Forelimb muscle (tissue), 1 donor: ENCODE measurements at places on chromosomes 4 and X.

GRCh38 chrX:69104756-69105434 is 60.4 kb downstream of the PJA1 start:
- no peak for DNase-seq

DNA sequence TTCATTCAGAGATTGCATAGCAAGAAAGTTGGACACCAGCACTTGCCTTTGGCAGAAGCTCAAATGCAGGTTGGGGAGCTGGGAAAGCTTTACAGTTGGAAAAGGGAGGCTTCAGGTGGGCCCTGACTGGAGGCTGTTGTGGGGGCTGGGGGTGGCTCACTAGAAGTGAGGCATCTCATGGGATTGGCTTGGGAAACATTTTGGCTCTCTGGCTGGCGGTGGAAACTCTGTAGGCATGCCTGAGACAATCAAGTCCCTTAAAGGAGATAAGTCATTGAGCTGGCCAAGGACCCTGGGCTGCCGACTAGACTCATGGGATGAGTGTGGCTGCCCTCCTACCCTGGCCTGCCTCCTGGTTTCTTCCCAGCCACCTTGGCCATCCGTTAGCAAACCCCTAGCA is 31.4 kb upstream of the STS start:
- no peak for DNase-seq

DNA sequence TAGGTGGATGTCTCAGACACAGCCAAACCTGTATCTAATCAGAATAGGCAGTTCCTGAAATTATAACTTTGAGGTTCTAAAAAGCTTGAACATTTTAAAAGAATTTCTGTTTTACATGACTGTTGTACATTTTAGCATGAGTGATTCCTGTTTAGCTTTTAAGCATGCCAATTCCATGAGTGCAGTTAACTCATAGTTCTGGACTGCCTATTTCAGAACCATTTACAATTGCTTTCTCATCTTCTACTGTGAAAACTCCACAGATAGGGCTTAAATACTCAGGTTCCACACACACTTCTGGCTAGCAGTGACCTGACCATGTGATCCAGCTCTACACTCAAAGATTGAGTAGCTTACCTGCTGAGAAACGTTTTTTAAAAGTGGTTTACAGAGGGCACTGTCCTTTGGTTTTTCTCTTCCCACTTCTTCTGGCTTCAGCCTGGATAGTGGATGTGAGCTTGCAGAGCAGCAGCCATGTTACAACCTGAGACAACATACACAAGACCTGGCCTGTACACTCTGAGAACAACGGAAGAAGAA is 280.8 kb downstream of the ANKRD50 start:
- no peak for DNase-seq

DNA sequence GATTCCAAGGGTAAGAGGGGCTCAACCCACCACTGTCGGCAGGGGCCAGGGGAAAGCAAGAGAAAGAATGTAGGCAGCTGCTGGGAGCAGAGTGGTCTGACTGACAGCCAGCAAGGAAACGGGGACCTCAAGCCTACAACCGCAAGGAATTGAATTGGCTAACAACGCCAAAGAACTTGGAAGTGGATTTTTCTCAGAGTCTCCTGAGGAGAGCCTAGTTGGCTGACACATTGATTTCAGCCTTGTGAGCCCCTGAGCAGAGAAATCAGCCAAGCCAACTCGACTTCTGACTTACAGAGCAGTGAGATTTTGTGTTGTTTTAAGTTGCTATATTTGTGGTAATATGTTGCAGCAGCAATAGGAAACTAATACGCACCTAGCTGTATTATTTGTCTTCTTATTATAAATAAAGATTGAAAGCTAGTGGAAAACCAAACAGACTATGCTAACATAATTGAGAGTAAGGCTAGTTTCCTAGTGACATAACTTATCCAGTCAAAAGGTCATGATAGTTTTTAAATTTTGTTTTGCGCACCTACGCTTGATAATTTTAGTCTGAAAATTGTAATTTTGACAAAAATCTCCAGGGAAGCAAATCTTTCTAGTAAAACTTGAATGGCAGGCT is 145.8 kb upstream of the HCCS start:
- no peak for DNase-seq

- no peak for DNase-seq
These were observed 168.9 kb downstream of the AMELX start for GRCh38 chrX:11462136-11462535.

DNA sequence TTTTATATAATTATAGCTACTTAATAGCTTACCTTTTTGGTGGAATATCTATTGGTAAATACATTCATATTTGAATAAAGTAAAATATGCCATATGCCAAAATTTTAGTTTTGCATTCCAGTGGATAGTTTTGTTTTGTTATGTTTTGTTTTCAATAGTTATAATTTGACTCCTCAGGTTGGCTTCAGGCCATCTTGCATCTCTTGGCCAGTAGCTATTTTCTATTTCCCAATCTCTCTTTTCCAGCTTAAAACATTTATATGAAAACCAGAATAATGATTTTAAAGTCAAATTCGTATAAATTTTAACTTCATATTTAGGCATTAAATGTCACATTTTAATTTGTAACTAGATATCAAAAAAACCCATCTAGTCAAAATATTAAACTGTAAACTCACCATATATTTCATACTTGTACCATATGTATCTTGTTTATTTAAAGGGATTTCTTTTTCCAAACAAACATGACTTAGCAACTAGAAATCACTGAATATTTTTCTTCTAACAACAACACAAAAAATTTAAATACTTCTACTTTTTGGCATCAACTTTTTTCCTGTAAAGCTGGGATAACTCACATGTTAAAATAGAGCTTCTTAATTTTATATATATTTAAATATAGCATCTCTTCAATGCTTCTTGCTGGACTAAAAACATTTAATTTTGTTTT is 1209.6 kb downstream of the PCDH7 start:
- peak; percentile 28 for DNase-seq

- DNase-seq: no peak
These were observed 991.9 kb downstream of the NLGN4X start for GRCh38 chrX:5236749-5237148.

DNA sequence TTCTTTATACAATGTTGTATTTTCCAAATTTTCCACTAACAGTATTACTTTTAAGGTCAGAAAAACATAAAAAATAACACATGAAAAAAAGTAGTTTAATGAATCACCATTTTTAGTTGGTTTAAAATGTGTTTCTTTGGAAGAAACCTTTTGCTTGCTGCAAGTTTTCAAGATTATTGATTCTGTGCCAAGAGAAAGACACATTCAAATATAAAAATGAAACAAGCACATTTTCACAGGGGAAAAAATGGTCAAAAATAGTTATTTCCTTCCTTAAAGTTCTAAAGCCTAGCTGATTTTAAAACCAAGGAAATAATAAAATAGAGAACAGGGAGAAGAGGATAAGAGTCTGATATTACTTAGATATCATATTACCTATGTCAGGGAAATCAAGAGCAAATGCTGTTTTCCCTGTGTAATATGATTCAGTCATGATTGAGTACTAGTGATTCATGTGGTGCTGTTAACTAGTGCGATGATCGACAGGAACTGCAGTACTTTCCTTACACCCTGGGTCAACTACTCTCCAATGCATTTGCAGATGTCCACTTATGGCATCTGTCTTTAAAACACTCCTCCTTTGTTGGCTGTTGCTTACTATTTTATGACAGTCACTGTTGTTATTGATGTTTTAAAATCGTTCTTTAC is 103.8 kb downstream of the CAMK2D start:
- no peak for DNase-seq

DNA sequence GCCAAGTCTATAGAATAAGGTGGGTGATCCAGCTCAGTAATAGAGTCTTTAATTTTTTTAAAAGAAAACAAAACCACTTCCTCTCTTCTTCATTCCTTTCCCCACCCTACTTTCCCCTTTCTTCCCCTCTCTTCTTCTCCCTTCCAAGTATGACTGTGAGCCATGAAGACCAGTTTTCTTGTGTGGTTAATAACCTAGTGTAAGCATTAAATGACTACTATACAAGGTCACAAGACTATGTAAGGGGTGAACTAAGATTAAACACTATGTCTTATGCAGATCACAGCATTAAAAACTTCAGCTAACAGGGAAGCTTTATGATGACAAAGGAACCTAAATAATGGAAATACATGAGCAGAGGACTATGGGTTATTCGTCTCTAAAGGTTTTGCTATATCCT is 135.4 kb downstream of the GUCY2F start:
- DNase-seq: no peak

DNA sequence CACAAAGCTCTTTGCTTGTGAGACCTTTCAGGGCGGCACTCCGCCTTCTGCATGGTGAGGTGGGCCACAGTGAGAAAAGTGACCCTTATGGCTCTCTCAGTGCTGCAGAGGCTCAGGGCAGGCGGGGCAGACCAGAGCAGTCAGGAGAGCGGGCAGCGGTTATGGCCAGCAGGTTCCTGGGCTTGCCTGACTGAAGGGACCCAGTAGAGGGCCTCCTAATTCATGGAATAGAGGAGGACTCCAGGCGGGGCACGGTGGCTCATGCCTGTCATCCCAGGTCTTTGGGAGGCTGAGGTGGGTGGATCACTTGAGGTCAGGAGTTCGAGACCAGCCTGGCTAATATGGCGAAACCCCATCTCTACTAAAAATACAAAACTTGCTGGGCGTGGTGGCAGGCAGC is 91.4 kb downstream of the CLNK start:
- DNase-seq: no peak

GRCh38 chr4:158667651-158668198 is 4.0 kb downstream of the C4orf46 start:
- DNase-seq: no peak

- DNase-seq: no peak
These were observed 99.9 kb upstream of the RAPGEF2 start for GRCh38 chr4:159002950-159003349.

- DNase-seq: no peak
These were observed 146.8 kb upstream of the USP9X start for GRCh38 chrX:40938423-40938822.

DNA sequence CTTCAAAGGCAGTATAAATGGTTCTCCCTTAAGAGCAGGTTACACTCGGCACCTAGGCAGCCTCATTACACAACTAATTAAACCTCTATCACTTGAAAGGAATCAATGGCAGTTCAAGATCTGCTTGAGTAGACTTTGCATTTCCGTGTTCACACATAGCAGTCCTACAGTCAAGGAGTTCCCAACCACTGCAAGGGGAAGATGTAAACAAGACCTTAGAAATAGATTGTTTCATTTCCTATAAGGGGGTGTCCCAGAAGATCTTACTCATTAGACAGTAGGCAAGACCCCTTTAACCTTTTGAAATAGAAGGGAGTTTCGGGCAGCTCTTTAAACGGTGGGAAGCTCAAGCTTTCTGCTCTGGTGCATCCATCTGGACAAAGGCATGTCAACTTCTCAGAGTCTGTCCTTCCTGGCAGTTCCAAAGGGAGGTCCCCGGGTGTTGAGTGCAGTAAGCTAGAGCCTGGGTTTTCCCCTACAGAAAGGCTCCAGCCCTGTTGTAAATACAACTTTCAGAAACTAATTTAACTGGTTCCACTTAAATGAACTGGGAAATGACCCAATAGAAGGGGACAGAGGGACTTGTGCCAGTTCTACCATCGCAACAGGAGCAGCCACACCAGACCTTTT is 150.8 kb downstream of the RBMX2 start:
- DNase-seq: no peak

- DNase-seq: no peak
These were observed 30.6 kb upstream of the KIAA1210 start for GRCh38 chrX:119158226-119158625.

DNA sequence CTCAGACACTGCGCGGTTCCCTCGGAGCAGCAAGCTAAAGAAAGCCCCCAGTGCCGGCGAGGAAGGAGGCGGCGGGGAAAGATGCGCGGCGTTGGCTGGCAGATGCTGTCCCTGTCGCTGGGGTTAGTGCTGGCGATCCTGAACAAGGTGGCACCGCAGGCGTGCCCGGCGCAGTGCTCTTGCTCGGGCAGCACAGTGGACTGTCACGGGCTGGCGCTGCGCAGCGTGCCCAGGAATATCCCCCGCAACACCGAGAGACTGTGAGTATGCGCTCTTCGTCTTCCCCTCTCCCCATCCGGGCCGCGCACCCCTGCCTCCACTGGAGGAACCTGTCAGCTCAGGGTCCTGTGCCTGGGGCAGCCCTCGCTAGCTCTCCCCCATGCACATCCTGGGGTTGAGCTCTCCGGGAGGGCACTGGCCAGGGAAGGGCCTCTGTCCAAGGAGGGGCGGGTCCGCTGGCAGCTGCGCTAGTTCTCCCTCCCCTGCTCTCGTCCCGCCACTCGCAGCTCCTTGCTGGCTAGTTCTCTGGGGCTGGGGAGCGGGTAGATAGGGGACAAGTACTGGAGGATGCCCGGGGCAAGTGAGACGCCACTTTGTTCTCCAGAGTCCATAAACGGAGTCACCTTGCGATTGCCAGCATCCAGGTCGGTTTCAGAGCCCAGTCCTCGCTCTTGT is 2.2 kb downstream of the SLIT2 start:
- no peak for DNase-seq

DNA sequence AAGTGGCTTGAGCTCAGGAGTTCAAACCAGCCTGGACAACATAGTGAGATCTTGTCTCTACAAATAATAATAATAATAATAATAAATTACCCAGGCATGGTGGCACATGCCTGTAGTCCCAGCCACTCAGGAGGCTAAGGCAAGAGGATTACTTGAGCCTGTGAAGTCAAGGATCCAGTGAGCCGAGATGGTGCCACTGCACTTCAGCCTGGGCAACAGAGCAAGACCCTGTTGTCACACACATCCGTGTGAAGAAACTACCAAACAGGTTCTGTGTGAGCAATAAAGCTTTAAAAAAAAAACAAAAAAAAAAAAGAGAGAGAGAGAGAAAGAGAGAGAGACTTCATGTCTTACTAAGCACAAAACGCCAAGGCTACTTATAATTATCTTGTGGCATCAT is 42.5 kb downstream of the ANOS1 start:
- DNase-seq: no peak

- peak; percentile 87 for DNase-seq
These were observed 147.2 kb downstream of the SPATA18 start for GRCh38 chr4:52198294-52198693.

DNA sequence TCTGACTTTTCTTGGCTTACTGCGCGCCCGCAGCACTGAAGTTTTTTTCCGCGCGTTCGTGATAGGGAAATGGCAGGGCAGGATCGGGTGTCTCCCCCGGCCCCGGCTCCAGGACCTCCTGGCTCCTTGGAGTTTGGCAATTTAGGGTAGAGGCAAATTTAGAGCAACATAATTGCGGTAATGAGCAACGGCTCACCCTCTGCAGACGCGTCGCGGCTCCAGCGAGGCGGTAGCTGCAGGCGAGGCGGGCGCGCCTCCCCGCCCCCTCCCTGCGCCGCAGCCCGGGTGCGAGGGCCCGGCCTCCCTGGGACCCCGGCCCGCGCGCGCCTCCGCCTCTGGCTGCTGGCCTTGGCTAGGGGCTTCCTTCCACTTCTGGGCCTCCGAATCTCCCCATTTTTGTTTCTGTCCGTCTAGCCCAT is 6.2 kb downstream of the MSX1 start:
- no peak for DNase-seq

- DNase-seq: no peak
These were observed 102.2 kb downstream of the OR13H1 start for GRCh38 chrX:131646106-131646505.

- DNase-seq: no peak
These were observed 243.8 kb upstream of the JADE1 start for GRCh38 chr4:128565565-128566186.

DNA sequence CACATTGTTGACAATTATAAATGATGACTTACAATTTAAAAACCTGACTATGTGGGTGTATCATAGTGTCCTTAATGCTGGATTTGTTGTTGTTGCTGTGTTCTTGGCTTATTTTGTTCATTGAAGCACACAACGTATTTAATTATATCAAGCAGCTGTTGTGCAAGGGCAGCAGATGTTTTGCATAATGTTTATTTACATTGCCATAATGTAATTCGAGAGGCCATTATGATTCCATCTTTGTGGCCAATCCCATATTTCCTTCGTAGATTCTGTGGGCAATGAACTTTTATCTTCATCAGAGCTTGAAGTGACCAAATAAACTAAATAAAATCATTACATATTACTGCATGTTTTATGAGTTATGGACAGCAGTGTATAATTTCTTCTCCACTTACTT is 422.6 kb upstream of the GALNTL6 start:
- no peak for DNase-seq
